Stimulated activated naive CD4-positive, alpha-beta T cell (primary cell): ENCODE measurements at places on chromosomes 2 and 18.

GRCh38 chr2:239002591-239002953 lies 154.7 kb downstream of the TWIST2 start:
- DNase-seq = no peak

DNA sequence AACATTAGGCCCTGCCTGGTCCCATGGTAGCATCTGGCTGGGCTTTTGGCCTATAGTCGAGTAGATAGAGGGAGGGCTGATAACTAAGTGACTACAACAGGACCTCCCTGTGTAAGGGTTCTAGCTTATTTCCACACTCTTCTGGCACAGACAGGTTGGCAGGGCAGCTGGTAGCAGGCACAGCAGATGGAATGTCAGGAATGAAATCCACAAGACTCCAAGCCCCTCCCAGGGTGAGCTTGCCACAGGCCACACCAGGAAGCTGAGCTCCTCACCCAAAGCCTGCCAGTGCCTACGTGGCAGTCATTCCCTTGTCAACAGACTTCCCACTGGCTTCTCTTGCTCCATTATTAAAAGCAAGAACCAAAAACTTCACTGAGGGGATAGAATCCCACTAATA lies 20.7 kb upstream of the C1QL2 start:
- DNase-seq = no peak

- DNase-seq = no peak
Observed at GRCh38 chr18:45218436-45218835, 396.8 kb upstream of the SLC14A2 start.

- no peak for DNase-seq
Observed at GRCh38 chr2:179991344-179991743, 15.8 kb downstream of the CWC22 start.

- no peak for DNase-seq
Observed at GRCh38 chr2:54074606-54075341, 40.6 kb upstream of the ACYP2 start.

- DNase-seq = no peak
Observed at GRCh38 chr2:223460774-223461211, 141.4 kb downstream of the SCG2 start.

DNA sequence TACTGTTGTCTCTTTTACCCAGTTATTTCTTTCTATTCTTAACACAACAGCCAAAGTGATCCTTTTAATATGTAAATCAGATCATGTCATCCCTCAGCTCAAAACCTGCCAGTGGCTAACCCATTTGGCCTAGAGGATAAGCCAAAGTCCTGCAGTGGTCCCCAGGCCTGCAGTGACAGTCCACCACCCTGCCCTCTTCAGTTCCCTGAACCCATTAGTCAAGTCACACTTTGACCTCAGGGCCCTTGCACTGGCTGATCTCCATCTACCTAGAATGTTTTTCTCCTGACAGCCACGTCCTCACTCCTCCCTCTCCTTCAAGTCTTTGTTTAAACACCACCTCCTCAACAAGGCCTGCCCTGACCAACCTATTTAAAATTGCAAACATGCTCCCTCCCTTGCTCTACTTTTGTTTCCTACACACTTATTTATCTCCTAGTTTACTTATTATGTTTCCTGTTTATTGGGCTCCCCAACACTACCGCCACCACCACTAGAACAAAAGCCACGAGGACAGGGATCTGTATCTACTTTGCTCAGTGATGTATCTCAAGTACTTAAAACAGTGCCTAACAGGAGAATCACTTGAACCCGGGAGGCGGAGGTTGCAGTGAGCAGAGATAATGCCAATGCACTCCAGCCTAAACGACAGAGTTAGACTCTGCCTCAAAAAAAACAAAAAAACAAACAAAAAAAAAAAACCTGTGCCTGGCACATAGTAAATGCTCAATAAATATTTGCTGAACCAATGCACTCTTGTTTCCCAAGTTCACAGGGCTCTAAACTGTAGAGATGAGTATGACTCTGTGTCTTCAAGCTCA lies 9.3 kb downstream of the MREG start:
- no peak for DNase-seq

DNA sequence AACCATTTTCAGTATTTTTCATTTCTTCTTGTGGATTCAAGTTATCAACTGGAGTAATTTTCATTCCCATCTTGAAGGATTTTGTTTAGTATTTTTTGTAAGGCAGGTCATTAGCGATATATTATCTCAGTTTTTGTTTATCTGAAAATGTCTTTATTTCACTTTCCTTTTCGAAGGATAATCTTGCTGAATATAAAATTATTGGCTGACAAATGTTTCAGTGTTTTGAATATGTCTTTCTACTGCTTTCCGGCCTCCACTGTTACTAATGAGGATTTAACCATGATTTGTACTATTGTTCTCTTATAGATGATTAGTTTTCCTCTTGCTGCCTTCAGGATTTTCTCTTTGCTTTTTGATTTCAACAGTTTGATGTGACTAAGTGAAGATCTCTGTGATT lies 58.3 kb upstream of the ZNF396 start:
- no peak for DNase-seq

DNA sequence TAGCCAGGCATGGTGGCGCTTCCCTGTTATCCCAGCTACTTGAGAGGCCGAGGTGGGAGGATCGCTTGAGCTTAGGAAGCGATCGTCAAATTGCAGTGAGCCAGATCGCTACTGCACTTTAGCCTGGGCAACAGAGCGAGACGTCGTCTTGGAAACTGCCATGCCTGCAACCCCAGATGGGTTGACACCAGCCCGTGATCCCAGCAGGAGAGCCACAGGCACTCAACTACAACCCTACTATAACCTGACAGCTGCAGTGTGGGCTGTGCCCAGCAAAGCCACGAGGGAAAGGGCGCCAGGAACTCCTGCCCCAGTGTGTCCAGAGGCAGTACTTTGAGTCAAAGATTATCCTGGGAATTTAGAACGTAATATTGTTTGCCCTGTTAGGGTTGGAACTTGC lies 85.6 kb downstream of the SS18 start:
- no peak for DNase-seq

DNA sequence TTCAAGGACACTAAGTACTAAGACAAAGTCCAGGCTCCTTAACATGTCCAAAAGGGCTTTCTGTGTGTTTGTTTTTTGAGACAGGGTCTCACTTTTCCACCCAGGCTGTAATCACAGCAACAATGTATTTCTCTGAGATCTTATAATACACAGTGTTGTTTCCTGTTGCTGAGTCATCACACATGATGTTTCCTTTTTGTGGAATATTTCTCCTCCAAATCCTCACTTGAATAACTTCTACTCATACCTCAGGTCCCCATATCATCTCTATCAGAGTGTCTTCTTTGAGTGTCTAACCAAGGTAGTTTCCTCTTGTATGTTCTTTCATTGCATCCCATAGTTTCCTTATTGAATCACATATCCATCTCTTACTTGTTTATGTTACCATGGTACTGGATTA lies 632.0 kb upstream of the PIK3C3 start:
- DNase-seq = no peak

DNA sequence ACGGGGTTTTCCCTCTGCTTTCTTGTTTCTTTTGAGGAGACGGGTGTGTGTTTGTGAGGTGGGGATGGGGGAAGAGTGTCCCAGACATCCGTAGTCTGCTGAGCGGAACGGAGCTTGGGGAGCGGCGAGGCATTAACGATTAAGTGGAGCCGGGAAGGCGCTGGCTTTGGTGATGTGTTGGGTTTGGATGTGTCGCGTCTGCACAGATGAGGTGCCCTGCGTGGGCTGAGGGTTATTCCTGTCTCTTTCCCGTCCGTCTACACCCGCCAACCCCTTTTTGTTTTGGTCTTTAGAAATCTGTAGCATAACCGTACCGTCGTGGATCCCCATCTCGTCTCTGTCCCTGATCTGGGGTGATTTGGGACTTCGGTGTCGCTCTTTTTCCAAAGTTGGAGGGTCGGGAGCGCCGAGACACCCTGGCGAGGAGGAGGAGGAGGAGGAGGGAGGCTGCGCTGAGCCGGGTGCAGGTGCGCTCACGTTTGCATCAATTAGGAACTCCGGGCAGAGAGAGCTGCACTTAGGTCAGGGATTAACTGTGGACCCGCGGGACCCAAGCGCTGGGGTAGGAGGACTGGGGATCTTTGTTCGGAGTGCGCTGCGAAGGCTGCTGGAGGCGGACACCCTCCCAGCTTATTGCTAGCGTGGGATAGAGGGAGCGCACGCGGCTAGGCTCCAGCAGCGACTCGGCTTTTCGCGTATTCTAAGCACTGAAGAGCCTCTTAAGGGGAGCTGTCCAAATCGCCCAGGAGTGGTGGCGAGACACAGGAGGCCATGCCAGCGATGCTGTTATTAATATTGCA lies 720.3 kb downstream of the DPP10 start:
- DNase-seq = no peak

DNA sequence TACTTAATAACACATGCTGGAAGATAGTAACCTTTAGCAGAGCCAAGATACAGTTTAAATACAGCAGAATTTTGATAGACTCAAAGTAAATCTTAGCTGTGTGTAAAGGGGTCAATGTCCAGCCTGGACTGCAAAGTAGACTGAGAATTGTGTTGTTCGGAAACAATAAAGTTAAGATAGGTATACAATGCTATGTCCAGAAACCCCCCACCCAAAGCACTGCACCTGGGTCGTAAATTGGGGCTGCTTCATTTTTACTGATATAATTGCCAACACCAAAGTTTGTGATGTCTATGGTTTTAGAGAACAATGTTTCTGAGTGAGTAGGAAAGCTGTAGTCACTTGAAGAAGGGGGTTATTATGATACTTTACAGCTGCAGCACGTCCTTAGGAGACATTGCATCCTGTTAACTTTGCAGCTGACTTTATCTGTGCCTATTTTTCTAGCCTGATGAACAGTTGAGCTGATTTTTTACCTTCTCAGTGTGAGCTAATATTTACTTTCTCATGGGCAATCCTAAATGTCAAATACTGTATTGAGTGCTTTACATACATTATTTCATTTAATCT lies 4.3 kb upstream of the NCOA1 start:
- no peak for DNase-seq

DNA sequence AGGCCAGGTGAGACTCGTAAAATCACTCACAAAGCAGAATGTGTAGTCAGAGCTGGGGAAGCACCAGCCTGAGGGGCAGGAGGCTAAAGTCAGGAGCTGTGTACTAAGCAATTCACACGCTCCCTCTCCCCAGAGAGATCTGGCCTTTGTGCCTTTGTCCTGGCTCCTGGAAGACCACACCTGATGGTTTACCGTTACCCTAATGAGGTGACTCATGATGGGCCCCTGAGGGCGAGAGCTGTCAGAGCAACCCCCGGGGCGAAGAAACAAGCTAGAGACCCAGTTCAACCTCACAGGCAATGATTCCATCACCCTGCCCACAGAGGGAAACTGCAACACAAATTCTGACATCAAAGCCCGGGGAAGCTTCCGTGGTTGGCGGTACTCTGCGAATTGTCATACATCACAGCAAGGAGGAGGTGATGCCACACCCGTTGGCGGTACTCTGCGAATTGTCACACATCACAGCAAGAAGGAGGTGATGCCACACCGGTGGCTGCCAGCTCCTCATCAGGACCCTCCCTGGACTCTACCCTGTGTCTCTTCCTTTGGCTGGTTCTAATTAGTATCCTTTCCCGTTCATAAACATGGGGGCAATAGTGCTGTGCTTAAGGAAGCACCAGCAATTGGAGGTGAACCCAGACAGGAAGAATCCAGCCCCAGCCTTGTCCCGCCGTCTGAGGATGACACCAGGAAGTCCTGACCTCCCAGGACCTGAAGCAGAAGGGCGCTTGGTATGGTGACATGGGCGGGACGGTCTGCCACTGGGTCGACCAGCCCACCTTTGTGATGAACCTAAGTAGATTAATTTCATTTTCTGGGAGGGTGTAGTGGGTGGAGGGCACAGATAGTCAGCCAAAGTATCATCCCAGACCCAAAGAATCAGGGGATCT lies 30.5 kb downstream of the B3GNT7 start:
- no peak for DNase-seq

GRCh38 chr2:43071599-43072550 lies 154.5 kb downstream of the ZFP36L2 start:
- DNase-seq = no peak

DNA sequence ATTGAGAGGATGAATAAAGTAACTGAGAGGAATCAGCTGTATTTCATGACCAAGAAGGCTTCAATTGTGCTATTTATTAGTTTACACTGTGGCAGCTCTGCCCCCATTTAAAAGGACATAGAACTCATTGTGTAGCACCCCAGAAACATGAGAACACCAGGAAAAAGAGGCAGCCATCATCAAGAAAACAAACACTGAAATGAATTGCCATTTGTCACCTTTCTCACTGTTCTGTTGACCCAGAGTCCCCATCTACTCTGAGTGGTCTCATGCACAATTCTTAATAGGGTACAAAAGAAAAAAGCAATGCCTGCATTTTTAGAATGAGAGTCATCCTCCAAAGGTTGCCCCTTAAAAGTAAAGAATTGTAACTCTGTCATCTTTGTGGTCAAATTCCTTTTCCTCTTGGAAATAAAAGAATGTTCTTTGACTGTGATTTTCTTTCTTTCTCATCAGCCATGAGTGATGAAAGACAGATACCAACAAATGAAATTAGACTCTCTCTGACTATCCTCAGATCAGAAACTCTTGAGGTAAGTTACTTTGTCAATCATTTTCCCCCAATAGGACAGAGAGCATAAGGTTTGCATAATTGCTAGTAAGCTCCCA lies 1941.9 kb upstream of the PIK3C3 start:
- no peak for DNase-seq

GRCh38 chr2:172510088-172510487 lies 45.8 kb upstream of the PDK1 start:
- no peak for DNase-seq

DNA sequence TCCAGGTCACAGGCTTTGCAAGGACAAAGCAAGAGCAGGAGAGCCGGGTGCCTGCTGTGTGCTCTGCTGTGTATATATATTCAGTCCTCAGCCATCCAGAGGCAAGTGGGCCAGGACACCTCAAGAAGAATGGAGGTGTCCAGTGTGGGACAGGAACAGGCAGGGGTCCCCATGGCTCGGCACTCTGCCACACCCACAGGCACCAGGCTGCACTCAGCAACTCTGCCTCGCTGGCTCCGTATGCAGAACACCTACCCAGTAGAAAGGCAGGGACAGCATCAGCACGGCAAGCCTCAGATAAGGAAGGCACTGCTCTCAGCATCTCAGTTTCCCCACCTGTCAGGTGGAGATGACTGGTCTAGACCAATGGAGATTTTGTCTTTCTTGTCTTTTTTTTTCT lies 57.8 kb downstream of the DNMT3A start:
- DNase-seq = no peak

- no peak for DNase-seq
Observed at GRCh38 chr2:20556756-20557155, 94.1 kb downstream of the HS1BP3 start.
